ENCODE measurements at places on chromosomes 2 and 18. TPM values are rescaled to one million over a fixed set of nuclear protein-coding genes. Genes with fewer than 3 reads are reported as not detected.

UGT1A4 gene
- not detected for total RNA-seq

OTOS gene
- total RNA-seq = not detected

NCL gene
- total RNA-seq = 530 TPM

SLC5A7 gene
- not detected for total RNA-seq

DNAH6 gene
- total RNA-seq = 0.49 TPM

MOGAT1 gene
- total RNA-seq = not detected

MYOM1 gene
- 0.29 TPM for total RNA-seq

- no peak for DNase-seq
These were observed 82.9 kb downstream of the CRIM1 start for GRCh38 chr2:36438449-36438977.

DNA sequence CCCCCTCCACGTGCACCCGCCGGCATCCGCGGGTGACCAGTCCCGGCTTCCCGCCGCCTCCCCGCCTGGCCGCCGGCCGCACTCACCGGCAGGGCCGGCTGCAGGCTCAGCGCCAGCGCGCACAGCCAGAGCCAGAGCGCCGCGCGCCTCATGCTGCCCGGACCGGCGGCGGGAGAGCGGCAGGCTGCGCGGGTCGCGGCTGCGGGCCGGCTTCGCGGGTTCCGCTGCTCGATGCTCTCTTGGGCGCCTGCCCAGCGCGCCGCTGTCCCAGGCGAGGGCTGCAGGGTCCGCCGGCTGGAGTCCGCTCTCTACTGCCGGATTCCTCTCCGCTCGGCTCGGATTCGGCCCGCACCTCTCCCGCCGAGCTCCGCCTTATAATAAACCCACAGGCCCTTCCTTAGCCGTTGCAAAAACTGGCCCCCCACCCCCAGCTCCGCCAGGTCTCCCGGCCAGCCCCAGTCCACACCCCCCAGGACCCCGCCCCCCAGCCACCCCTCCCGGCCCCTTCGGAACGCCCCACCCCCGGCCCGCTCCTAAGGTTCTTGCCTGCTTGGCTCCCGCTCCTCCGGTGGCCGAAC, at the start of gene SDC1:
SDC1 (minus strand) TSS at position 415 of the 578 bp plus-strand sequence; CDS start at position 152, 263 bp downstream.
- DNase-seq = peak; percentile 41

- DNase-seq = no peak
These were observed 50.3 kb downstream of the INHBB start for GRCh38 chr2:120396013-120396860.

- no peak for DNase-seq
These were observed 495.0 kb downstream of the TMX3 start for GRCh38 chr18:68219872-68220271.

DNA sequence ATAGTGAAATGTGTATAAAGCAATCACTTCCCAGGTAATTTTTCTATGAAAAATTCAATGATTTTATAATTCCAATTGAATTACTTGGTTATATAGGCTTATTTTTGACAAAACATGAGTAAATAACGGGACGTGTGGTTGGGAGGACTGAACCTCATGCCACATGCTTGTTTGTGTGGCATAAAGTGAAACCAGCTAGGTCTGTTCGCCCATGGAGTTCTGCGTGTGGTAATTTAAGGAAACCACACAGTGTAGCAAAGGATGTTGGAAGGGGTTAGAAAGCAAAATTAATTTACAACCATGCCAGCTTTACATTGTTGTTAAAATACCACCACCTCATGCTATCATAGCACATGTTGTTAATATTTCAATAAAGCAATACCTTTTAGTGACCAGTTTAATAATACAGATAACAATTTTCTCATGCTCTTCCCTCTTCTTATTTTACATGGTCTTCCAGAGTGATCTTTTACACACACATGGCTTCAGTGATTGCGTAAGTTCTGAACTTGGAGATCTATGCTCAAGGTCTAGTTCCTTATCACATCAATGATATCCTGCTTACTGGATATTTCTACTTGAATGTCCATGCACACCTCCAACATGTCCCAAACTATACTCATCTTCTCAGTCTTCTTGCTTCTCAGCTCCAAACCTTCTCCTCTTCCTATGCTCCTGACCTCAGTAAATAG, 156.4 kb upstream of the ITGA4 start:
- DNase-seq = no peak

GRCh38 chr2:95234286-95234785, 27.0 kb downstream of the ZNF892 start:
- DNase-seq = no peak

DNA sequence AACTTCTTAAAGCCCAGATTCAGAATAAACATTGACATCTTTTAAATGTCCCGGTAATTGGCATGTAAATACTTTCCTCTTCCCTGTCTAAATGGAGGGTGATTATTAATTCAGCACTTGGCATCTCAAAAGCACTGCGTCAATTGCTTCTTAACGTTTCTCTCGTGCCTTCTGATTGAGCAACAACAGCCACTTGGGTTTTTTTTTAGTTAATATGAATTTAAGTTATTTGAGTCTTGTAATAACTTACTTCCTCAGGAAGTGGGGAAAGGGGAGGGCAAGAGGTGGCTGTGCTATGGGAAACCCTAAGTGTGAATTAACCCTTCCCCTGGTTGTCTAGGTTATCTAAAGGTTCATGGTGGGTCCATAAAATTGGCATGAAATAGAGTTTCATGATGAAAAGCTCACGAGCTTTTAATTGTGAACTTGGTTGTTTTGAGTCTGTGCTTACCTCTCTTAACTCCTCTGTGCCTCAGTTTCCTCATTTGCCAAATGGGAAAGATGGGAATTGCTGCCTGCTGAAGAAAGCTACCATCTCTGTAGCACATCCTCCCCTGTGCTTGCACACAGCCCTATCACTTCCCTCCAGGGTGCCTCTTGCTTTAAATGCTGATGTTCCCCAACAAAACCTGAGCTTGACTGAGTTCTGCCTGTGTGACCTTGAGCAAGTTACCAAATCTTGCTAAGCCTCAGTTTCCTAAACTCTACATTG, 126.3 kb upstream of the BCL2L11 start:
- DNase-seq = no peak

DNA sequence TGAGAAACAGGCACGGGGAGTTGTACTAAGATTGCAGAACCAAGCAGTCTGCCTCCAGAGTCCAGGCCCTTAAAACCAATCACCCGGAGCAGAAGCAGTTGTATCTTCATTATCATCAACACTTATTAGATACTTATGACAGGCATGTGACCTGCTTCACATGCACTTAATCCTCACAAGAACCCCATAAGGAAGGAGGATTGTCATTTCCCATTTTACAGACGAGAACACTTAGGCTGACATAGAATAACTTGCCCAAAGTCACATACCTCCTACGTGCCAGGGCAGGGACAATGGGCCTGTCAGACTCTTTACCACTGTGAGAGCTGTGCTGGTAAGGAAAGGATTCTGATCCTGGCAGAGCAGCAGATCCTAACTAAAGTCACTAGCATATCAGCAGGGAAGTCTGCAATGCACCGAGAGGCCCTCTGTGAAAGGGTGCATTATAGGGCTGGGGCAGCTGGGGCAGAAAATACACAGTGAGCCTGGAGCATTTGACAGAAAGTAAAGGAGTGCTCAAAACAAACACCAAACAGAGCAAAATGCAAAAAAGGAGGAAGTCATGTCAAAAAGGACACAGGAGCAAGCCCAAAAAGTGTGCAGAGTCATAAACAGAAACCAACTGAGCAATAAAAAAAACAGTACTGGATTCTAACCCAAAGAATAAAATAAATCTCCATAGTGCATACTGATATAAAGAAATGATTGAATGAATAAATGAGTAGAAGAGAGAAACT, 55.9 kb upstream of the SP3 start:
- DNase-seq = no peak

GRCh38 chr2:49598231-49598630, 443.9 kb upstream of the FSHR start:
- DNase-seq = no peak

DNA sequence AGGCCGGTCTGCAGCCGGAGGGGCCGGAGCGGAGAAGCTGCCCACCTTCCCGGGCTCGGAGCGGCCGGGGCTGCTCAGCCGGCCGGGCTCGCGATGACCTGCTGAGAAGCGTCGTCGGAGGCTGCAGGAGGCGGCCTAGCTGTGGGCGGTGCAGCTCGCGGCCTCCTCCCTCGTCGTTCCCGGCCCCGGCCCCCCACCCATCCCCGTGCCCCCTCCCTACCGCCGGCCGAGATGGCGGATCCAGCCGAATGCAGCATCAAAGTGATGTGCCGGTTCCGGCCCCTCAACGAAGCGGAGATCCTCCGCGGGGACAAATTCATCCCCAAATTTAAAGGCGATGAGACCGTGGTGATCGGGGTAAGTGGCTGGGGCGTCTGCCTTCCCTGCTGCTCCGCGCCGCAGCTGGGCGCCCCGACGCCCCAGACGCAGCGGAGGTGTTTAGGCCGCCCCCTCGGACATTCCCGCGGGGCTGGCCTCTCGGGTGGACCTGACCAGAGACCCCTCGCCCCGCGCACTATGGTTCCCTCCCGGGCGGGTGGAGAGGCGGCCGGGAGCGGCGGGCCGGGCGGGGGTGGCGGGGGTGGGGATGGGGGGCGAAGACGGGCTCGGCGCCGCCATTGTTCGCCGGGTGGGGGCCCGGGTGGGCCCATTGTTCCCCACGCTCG, 492 bp downstream of the KIF5C start:
- DNase-seq = no peak

- DNase-seq = no peak
These were observed 90.9 kb downstream of the GPD2 start for GRCh38 chr2:156526950-156527636.

GRCh38 chr2:143939626-143940330, 580.1 kb downstream of the ZEB2 start:
- DNase-seq = no peak

DNA sequence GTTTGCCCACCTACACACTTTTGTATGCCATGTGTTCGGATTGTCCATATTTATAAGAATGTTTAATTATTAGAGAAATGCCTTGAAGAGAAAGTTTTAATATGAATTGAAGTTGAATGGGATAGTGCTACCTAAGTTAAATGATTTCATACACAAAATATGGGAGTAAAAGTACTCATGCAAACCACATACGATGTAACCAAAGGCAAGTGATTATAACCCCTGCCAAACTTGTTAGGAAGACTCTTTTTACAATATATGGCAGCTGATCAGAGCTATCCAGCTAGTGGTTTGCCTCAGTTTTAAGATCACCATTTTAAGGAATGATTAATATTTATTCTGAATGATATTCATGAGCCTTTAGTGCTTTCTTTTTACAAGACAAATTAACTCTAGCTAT, 106.7 kb downstream of the MYO1B start:
- no peak for DNase-seq

- DNase-seq = no peak
These were observed 11.8 kb downstream of the FN1 start for GRCh38 chr2:215423928-215424540.

GRCh38 chr2:101781791-101782426, 84.4 kb downstream of the MAP4K4 start:
- no peak for DNase-seq

DNA sequence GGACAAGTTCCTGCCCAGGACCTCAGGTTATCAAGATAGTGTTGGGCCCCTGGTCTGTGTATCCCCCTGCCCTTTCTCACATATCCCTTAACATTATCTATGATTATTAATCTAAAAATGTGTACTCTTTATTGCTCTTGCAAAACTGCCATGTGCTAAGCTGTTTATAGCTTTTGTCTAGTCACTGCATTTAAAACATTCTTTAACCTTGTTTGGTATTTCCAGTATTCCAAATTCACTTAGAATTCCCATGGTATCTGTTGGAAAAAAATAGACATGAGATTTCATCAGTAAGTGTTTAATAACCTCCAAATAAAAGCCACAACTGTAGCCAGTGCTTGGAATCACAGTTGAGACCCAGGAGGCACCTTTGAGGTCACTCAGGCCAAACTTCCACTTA, 16.2 kb upstream of the GLS start:
- no peak for DNase-seq

DNA sequence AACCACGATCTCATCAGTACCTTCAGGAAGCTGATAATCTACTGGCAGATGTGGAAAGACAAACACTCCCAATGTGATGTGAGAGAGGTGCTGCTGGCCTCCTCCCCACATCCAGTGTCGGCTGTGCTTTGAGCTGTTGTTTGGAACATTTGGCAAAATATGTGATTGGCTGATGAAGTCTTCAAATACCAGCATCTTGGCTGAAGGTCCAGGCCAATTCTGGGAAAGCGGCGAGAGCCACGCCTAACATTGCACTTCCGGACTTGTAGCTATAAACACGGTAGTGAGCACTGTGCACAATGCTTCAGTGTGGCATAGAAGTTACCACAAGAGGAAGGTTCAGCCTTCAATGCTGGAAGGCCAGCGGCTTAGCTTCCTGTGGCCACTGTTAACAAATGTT, 198.8 kb downstream of the DCDC2C start:
- DNase-seq = no peak

- DNase-seq = no peak
These were observed 437.2 kb upstream of the LYPD1 start for GRCh38 chr2:133107058-133107815.

- no peak for DNase-seq
These were observed 55.9 kb downstream of the HS1BP3 start for GRCh38 chr2:20594957-20595356.

DNA sequence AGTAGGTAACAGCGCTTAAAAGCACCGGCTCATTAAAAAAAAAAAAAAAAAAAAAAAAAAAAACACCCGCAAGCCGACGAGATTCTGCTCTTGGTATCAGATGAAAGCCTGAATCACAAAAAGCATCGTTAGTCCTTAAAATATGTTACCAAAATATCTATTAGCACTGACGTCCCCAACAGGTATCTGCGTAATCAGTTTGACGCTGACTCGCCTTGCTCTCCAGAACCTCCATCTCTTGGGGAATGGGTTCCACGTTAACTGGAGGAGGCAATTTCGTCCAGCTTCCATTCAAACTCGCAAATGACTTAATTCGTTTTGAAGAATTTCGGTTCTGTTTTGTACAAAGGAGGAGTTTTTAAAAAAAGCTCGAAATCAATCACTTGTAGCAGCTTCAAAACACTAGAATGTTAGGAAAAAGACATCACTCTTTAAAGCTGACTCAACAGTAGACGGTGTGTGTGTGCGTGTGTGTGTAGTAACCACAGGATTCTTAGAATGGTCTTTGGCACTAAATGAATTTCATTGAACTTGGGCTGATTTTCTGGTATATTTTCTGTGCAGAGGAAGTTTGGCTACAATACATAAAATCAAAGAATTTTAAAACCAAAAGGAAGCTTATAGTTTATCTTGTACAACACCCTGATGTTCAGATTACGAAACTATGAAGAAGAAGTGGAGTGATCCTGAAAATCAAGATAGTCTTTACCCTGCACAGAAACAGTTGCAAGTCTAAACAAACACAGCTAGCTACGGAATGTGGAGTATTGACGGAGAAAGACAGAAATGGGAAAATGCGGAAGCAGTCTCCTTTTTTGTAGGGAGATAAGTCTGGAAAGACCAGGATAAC, 1.1 kb upstream of the PGAP1 start:
- DNase-seq = no peak

DNA sequence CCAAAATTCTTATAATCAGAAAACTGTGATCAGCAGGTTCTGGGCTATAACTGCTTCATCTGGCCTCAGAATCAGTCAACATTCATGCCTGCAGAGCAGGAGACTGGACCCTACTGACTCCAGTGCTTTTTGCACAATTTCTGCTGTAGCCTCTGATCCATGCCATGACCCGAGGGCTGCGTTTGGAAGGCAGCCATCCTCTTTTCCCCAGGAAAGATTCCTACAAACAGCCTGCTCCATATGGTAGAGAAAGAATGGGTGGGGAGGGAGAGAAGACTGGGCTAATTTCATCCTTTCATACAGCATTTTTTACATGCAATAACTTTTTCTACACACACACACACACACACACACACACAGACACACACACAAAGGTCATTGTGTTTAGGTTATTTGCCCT, 133.0 kb upstream of the MMADHC start:
- no peak for DNase-seq

GRCh38 chr18:7980136-7980535, 413.0 kb downstream of the PTPRM start:
- DNase-seq = no peak

GRCh38 chr2:181394741-181395437, 62.3 kb upstream of the ITGA4 start:
- no peak for DNase-seq

Measured in K562 (cell line).